ENCODE measurements at places on chromosomes 4 and X.

- no peak for DNase-seq
Measured at GRCh38 chr4:123073650-123074049, 151.3 kb upstream of the NUDT6 start.

- no peak for DNase-seq
Measured at GRCh38 chr4:54945838-54946237, 179.6 kb downstream of the KDR start.

DNA sequence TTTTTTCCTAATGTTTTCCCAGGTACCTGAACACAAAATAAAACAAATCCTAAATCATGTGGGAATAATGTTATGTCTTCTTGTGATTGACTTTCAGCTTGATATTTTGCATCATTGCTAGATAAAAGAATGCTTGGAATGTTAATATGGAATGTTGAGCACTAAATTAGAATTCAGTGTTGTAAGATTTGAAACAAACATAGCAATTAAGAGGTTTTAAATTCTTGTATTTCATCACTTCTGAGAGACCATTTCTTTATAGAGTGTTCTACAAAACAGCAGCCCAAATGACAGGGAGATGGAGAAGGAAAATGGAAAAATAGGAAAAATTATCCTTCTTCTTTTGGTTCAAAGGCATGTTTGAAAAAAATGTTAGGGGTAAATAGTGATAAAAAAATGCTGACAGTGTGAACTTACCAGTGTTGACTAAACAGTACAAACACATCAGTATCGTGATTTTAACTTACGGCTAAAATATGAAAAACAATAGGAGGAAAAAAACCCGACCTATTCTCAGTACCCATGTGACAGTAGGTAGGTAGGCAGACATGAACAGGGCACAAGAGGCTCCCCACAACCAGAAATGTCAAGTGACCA, 102.6 kb upstream of the PDE5A start:
- DNase-seq: no peak

DNA sequence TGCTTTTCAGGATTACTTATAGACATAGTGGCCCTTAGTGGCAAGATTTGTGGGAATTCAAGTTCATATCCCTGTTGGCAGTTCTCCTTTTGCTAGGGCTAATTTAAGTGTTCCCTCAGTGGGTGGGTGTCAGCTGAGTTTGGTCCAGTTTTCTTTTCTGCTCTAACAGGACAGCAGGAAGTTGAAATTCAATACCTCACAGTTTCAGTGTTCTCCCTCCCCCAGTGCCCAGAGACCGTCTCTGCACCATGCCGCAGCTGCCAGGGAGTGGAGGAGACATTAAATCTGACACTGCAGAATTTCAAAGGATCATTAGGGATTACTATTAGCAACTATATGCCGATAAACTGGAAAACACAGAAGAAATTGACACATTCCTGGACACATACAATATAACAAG, 50.7 kb downstream of the UBE2NL start:
- DNase-seq: no peak

DNA sequence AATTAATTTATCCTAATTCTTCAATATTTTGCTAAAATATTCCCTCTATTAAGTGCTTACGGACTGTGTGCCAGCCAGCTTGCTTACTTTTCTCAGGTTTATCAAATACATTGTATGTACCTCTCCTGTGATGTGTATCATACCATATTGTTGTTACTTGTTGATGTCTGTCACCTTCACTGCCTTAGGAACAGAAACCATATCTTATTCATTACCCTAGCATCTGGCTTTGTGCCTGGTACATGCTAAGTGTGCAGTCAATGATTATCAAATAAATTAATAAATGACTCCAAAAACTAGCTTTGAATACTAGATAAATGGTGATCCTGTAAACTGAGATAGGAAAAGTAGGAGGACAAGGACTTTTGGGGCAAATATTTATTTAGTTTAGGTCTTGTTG, 6.9 kb downstream of the CLCN3 start:
- no peak for DNase-seq

DNA sequence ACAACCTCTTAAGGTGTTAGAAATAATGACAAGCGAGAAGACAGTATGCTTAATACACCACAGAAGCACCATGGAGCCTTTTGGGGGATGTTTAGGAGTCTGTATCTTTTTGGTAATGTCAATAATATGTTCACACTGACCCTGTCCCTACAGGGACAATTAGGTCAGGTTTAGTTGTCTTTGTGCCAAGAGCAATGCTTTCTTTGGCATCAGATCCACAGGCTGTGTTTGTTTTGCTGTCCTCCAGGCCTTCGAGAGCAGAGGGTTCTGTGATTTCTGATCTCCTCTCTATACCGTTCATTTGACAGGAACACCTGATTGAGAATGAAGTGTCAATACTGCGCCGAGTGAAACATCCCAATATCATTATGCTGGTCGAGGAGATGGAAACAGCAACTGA, 153.8 kb downstream of the DCLK2 start:
- DNase-seq: no peak

DNA sequence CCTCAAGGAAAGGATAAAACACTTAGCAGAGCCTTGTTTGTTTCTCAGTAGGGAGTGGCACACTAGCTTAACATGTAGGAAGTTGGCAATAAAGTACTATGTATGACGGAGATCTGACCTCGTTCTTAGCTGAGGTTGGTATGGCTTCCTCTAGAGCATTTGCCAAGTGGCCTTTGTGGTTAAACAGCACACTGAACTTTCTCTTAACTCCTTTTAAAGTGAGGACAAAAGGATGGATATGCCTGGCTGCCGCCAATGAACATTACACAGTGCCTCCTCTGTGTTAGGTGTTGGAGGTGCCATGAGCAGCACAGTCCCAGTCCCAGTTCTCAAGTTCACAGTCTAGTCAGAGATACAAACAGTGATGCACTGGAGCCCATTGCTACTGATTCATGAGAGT, 54.4 kb downstream of the VGLL1 start:
- DNase-seq: no peak

DNA sequence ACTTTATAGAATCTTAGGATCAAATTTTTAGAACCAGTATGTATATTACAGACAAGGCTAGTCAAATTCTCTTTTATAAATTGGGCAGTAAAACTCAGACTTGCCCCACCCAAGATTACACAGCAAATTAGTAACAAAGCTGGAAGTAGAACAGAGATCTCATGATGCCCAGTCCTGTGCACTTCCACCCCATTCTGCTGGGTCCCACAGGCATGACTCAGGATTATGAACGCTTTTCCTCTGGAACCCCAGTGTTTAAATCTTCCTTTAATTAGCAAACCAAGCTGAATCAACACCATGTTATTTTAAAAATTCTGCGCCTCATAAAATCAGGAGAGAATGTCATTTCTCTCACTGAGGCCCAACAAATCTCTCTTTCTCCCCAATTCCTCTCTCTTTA, 1.5 kb upstream of the IL13RA2 start:
- DNase-seq: no peak

DNA sequence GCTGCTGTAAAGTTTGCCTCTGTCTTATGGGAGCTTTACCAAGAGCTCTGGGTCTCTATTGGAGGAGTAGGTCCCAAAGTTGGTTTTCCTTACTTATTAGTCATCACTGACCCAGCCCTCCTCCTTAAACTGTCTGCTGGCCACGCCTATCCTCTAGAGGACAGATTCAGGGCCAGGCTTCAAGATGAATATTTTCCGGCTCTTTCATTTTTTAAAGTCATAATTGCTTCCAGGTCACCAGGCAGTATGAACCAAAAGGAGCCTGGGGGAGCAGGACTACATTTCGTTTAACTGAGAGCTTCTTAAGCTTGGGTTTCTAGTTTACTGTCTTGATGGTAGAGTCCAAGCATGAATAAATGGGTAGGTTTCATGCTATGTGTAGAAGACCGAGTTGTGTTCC, 13.7 kb downstream of the BCORL1 start:
- no peak for DNase-seq

Data from stimulated activated CD4-positive, alpha-beta T cell treated with anti-CD3 and anti-CD28 coated beads, Interleukin-4, amount 100 ng/mL, for 24 hours (primary cell).